ENCODE measurements at places on chromosomes 13 and 19.

DNA sequence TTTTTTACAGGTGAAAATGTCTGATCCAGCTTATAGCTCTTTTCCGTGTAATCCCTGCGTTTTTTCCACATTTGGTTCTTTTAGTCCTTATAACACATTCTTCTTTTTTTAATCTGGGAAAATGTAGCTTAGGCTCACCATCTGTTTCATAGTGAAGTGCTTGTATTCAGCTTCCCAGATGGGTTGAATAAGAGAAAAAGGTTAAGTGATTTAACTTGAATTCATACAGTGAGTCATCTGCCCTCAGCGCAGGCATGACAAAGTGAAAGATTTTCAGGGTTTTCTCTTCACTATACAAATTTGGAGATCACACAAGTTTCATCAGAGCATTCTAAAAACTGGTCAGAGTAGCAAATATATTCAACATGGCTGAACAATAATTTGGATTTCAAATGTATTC lies 224.8 kb downstream of the SPRY2 start:
- DNase-seq, result peak; percentile 78

DNA sequence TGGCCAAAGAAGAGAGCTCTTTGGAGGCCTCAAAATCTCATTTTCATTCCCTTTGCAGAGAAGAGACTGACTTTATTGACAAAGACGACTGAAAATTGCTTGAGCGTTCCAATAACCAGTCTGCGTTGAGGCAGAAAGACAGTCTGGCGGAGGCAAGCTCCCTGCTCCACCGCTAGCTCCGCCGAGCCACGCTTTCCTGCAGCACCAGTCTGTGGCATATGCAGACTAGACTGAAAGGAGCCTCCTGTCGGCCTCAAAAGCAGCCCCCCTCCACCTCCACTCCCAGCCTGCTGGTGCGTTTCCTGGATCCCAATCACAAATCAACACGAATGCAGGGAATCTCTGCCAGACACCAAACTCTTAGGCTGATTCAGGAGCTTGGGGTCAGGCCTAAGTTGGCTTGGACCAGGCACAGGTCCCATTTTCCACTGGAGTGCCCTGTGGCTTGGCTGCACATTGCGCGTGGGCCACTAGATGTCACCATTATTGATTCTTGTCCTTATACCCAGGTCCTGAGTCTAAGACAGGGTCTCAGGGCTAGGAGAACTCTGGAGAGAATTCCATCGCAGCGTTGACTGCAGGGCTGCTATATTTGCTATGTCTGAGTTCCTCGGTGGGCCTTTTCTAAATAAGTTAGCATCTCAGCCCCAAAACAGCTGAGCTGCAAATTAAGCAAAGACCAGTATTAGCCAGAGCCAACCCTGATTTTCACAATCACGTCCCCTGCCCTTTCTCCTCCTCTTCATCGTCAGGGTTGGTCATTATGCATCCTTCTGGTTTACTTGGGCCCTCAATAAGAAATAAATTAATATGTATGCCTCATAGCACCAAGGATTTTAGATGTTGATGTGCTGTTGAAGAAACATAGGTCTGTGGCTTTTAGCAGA lies 5.2 kb upstream of the ZNF507 start:
- peak; percentile 59 for DNase-seq

- no peak for DNase-seq
Measured at GRCh38 chr13:36366031-36366430, 19.8 kb upstream of the SPART start.

GRCh38 chr19:13864046-13864666 lies 12.8 kb upstream of the NANOS3 start:
- no peak for DNase-seq

DNA sequence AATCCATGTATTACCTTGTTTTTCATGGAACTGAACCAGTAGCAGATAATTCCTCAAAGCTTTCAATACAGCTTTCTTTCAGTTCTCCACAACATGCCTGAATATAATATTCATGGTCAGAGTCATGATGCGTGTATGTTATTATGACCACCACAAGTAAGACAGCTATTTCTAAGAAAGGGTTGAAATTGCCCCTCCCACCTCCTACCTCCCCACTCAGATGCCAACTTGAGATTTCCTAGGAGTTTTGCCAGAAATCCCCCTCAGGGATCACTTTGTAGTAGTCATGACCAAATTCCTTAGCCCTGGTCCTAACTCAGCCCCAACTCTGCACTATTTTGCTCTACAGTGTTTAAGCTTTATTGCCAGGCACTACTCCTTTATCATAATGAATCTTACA lies 69.9 kb upstream of the RAP2A start:
- no peak for DNase-seq

DNA sequence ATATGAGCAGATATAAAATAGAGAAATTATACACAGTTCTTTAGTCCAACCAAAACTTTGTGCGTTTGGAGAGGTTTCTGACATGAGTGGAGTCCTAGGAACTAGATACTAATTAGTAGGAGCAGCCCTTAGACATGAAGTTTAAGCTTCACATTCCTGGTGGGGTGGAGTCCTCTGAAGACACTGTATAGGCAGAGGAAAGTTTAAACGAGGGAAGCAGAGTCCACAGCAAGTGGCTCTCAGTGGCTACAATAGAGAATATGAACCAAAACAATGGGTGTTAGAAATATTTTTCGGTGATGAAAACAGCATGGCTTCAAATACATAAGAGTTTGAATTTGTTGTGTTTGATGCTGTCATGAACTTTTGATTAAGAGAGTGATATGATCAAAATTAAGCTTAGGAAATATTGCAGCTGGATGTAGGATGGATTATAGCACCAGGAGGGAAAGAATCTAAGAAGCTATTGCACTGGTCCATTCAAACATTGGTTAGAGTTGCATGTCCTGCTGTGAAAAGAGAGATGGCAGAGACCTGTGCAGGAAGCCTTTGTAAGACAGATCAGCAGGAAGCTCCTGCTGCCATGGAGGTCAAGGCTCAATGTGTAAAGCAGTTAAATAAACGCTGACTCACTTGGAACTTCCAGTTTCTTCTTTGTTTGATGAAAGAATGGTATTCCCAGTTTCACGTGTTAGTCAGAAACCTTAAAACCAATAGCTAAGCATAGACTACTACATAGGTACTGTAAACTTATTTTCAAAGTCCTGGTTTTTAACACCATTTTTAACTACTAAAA lies 175.2 kb downstream of the TDRD3 start:
- peak; percentile 79 for DNase-seq

GRCh38 chr13:25859528-25859927 lies 192.3 kb downstream of the SHISA2 start:
- no peak for DNase-seq

GRCh38 chr19:17686592-17687024 lies 1.5 kb downstream of the UNC13A start:
- DNase-seq, result peak; percentile 28

All from ELR (cell line).